HepG2 (cell line): ENCODE measurements at places on chromosomes 7 and 10. TPM values are rescaled to one million over a fixed set of nuclear protein-coding genes. Genes with fewer than 3 reads are reported as not detected.

GRCh38 chr7:37084303-37084702, 360.0 kb upstream of the AOAH start:
- no peak overlapping the region for H3K4me3 ChIP-seq
- H3K27ac ChIP-seq: no peak overlapping the region
- DNase-seq: no peak
- H3K4me1 ChIP-seq: peaks cover 26% of the 10 kb centered on the region

DNA sequence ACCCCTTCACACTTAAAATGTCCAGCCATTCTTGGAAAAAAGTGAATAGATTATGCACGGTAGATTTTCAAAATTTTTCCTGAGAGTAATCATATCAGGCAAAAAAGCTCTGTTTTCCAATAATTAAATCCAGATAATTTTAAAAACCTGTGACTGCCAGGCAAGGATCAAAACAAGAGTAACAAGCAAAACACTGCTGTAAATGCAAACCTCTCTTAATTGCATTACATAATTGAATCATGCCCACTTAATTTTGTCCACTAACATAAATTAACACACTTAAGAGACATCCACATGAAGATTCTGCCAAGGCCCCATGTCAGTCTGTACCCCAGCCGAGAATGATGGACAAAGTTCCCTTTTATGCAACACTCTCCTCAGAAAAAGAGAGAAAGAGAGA, 135.3 kb downstream of the FGFR2 start:
- no peak overlapping the region for H3K4me3 ChIP-seq
- no peak overlapping the region for H3K27ac ChIP-seq

DNA sequence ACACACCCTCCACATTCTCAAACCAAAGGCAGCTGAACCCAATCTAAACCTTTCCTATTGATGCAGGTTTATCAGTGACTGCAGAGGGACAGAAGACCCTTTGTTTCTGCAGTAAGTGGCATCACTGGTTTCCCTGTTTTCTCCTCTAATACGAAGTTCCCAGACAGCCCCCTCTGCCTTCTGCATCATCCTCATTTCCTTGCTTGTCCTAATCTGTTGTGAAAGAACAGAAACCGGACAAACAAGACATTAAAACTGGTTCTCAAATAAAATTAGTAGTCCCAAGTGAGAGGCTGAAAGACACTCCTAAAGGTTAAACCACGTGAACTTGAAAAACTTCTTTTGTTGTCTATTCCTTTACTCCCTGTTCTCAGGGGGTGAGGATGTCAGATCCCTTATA, 10.1 kb upstream of the ADRB1 start:
- H3K4me1 ChIP-seq: no peaks in the 10 kb centered on the region
- no peak for DNase-seq
- H3K27ac ChIP-seq: no peak overlapping the region
- H3K36me3 ChIP-seq: no peaks in the 10 kb centered on the region
- no peak overlapping the region for H3K4me3 ChIP-seq

DNA sequence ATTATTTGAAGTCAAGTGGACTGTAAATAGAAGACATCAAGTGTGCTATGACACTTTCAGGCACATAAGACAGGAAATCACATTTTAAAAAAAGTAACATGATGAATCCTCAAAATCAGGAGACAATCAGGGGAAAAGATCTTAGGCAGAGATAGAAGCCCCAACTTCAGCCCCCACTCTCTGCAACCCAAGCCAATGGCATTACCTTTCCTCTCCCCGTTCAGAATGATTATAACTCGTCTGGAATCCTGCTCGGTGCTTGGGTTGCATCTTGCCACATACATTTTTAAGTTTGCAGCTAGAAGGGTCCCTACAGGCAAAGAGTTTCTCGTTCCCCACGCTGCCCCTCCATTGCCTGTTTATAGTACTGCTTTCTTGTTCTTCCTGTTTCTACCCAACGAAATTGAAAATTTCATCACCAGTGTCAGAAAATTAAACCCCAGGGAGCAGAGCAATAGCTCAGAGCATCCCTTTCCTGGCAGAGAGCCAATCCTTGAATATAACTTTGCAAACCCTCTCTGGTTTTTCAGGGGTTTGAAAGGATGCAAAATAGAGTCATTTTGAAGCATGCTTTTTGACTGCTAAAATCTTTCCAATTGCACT, 260.5 kb upstream of the AOAH start:
- H3K4me3 ChIP-seq: no peak overlapping the region
- H3K27ac ChIP-seq: peak overlapping the region; percentile 62
- no peaks in the 10 kb centered on the region for H3K36me3 ChIP-seq
- no peaks in the 10 kb centered on the region for H3K27me3 ChIP-seq

DNA sequence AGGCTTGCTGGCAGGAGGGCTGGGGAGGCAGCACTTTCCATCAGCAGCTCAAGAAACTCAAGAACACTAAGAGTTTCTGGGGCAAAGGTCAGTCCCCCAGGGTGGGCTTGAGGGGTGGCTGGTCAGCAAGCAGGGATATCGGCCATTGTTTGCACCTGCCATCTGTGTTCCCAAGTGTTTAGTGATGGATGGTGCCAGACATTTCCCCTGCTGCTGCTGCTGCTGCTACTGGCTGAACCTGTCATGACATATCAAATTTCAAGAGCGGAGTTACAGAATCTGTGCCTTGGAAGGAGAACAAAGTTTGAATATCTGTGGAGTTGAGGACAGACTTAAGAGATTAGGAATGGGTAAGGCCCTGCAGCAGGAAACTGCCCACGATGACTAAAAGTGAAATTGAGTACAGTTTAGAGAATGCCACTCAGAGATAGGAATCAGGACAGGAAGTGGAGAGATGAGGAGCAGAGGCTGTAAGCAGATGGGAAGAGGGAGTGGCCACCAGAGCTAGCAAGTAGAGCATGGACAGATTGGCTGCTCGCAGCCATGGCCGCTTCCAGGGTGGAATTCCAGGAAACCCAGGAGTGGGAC, 39.2 kb upstream of the PPP1R3C start:
- no peaks in the 10 kb centered on the region for H3K27me3 ChIP-seq
- no peak overlapping the region for H3K4me3 ChIP-seq
- H3K4me1 ChIP-seq: no peaks in the 10 kb centered on the region
- no peaks in the 10 kb centered on the region for H3K36me3 ChIP-seq
- DNase-seq: no peak

DNA sequence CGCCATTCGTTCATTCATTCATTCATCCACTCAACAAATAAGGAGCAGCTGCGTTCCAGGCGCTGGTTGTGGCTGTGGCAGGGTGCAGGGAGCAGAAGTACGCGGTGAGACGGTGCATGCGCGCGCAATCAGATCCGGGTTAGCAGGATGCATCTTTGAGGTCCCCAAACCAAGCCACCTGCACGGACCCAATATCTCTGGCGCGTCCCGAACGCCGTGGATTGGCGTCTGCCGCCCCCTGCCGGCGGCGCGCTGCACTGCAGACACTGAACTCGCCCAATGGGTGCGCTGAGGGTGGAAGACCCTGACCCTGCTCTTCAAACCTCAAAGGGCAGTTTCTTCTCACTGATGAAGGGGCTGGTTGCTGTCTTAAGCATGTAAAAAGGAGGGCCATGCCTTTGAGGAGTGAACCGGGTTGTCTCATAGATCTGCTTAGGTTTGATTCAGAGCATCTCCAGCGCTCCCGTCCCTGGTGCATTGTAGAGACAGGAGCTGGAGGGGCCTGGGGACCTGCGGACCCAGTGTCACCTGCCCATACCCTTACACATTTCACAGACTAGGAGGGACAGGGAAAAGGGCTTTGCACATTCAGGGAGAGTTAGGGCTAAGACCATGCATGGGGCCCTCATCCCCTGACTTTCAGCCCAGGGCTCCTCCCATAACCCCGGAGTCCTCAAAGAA, 102.5 kb downstream of the RAMP3 start:
- DNase-seq: peak; percentile 10
- no peak overlapping the region for H3K4me3 ChIP-seq
- H3K4me1 ChIP-seq: no peaks in the 10 kb centered on the region
- H3K27me3 ChIP-seq: no peaks in the 10 kb centered on the region
- H3K36me3 ChIP-seq: no peaks in the 10 kb centered on the region
- no peak overlapping the region for H3K27ac ChIP-seq

DNA sequence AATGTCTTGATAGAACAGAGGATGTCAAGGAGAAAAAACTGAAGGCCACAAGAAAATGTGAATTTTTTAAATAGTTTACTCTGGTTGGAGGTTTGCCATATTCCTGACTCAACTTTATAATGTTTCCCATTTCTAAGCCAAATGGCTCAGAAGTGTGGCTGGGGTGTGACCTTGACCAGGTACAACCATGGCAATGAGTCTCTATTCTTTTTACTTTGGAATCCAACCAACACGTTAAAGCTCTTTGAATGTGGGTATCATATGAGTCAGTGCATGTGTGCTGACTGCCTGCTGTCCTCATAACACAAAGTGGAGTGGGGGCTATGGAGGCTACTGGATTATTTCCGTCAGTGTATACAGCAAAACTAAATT, 33.5 kb upstream of the DLD start:
- H3K27ac ChIP-seq: peak overlapping the region; percentile 62
- H3K4me3 ChIP-seq: peak overlapping the region; percentile 42; the same call in 1 of the 2 replicates
- peaks cover 61% of the 10 kb centered on the region for H3K4me1 ChIP-seq
- H3K36me3 ChIP-seq: no peaks in the 10 kb centered on the region
- H3K27me3 ChIP-seq: peaks cover 3% of the 10 kb centered on the region; the same call in 1 of the 2 replicates

GRCh38 chr7:126940723-126941307, 311.9 kb downstream of the GRM8 start:
- no peaks in the 10 kb centered on the region for H3K36me3 ChIP-seq
- no peaks in the 10 kb centered on the region for H3K27me3 ChIP-seq
- no peak overlapping the region for H3K4me3 ChIP-seq
- H3K4me1 ChIP-seq: no peaks in the 10 kb centered on the region
- H3K27ac ChIP-seq: no peak overlapping the region

GRCh38 chr10:58888957-58889356, 287.5 kb upstream of the PHYHIPL start:
- H3K27me3 ChIP-seq: no peaks in the 10 kb centered on the region
- no peaks in the 10 kb centered on the region for H3K4me1 ChIP-seq
- DNase-seq: no peak
- H3K27ac ChIP-seq: no peak overlapping the region
- no peaks in the 10 kb centered on the region for H3K36me3 ChIP-seq

GRCh38 chr7:31788883-31789680, 102.1 kb downstream of the PPP1R17 start:
- H3K36me3 ChIP-seq: no peaks in the 10 kb centered on the region
- H3K4me1 ChIP-seq: no peaks in the 10 kb centered on the region
- H3K27ac ChIP-seq: no peak overlapping the region
- H3K27me3 ChIP-seq: no peaks in the 10 kb centered on the region
- no peak overlapping the region for H3K4me3 ChIP-seq
- DNase-seq: no peak

GRCh38 chr10:118753331-118754228, 1.2 kb downstream of the CACUL1 start:
- H3K4me1 ChIP-seq: peaks cover 34% of the 10 kb centered on the region
- H3K36me3 ChIP-seq: 0 out of 3 replicates have a peak, but pooled peaks cover 3% of the 10 kb centered on the region
- peak overlapping the region; percentile 93 for H3K4me3 ChIP-seq
- peak; percentile 35 for DNase-seq
- no peaks in the 10 kb centered on the region for H3K27me3 ChIP-seq
- H3K27ac ChIP-seq: peak overlapping the region; percentile 81

DNA sequence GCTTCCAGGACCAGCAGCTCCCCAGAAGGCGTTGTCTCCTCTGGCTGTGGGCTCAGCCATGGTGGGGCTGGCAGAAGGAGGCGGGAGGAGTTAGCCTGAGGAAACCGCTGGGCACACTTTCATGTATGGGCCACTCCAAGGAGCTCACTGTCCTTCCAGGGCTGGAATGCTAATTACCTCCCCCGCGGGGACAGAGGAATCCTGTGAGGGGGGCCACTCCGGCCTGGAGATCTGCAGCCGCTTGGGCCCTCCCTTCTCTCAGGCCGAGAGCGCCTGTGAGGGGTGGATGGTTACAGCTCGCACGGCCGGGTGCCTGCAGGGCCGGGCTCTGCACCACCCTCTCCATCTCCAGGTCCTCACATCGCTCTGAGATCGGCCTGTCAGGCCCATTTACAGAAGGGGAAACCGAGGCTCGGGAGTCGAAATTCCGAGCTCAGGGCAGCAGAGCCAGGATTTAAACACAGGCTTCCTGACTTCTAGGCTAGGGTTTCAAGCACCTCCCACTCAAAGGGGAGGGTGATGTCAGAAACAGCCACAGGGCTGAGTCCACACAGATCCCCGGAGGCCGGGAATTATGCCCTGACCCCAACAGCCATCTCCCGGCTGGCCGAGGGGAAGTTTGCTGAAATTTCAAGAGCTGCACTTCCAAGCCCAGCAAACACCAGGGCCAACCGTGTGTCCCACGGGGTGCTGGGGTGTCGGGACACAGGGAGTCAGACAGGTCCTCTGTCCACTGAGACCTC, 59.1 kb downstream of the PDGFA start:
- H3K4me3 ChIP-seq: peak overlapping the region; percentile 74
- H3K27ac ChIP-seq: peak overlapping the region; percentile 46
- H3K27me3 ChIP-seq: no peaks in the 10 kb centered on the region; the same call in 1 of the 2 replicates
- DNase-seq: peak; percentile 61
- H3K36me3 ChIP-seq: no peaks in the 10 kb centered on the region

GRCh38 chr10:5897053-5897340, 7.0 kb downstream of the FBH1 start:
- H3K27ac ChIP-seq: no peak overlapping the region
- no peak overlapping the region for H3K4me3 ChIP-seq
- DNase-seq: no peak
- no peaks in the 10 kb centered on the region for H3K27me3 ChIP-seq
- H3K4me1 ChIP-seq: peaks cover 15% of the 10 kb centered on the region

DNA sequence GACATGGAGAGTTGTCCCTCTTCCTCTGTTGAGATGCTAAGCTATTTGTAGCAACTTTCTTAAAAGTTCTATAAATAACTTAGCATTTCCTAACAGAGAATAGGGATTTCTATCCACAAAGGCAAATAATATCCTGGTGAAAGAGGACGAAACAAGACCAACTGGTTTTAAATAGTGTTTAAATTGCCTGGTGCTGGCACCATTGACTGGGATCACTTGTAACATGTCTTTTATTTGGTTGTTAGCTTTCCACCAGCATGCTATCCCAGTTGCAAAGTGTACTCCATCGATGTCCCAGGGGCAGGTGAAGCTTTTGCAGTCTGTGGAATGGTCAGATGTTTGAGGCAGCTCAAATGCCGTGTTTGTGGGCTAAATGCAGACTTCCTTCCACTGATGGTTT, 3.7 kb downstream of the SUFU start:
- no peaks in the 10 kb centered on the region for H3K27me3 ChIP-seq
- DNase-seq: no peak
- H3K36me3 ChIP-seq: peaks cover 31% of the 10 kb centered on the region; the same call in 2 of the 3 replicates
- H3K27ac ChIP-seq: no peak overlapping the region
- peaks cover 34% of the 10 kb centered on the region for H3K4me1 ChIP-seq

DNA sequence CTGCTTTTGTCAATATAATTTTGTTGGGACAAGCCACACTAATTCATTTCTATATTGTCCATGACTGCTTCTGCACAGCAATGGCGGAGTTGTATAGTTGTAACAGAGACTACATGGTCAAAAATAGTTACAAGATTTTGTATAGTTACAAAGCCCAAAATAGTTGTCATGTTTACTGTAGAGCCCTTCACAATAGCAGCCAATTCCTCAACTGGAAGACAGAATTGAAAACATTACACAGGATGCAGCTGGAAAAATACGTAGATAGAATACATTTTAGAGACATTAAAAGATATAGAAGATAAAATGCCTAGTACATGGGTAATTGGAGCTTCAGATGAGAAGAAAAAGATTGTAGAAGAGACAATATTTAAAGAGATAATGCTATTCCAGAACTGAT, 156.4 kb upstream of the FEZF1 start:
- H3K36me3 ChIP-seq: no peaks in the 10 kb centered on the region
- DNase-seq: no peak

TFPI2 gene
- 0.10 and 0.16 TPM in 2 replicates for polyA plus RNA-seq

CLDN3 gene
- 0.51 and 0.59 TPM in 2 replicates for polyA plus RNA-seq

WDR37 gene
- 7.5 and 8.6 TPM in 2 replicates for polyA plus RNA-seq

HHEX gene
- polyA plus RNA-seq: 41.6 and 44.5 TPM in 2 replicates

AZGP1 gene
- polyA plus RNA-seq: 229 and 265 TPM in 2 replicates

PIK3CG gene
- polyA plus RNA-seq: not detected in 2 replicates

TMEM225B gene
- 0.78 and 1.6 TPM in 2 replicates for polyA plus RNA-seq

DPYSL4 gene
- 1.2 and 2.1 TPM in 2 replicates for polyA plus RNA-seq
